ENCODE measurements at places on chromosomes 3 and 15. TPM values are rescaled to one million over a fixed set of nuclear protein-coding genes. Genes with fewer than 3 reads are reported as not detected.

TATDN2 gene
- 33.3 TPM for total RNA-seq

MAP6D1 gene
- 7.8 TPM for total RNA-seq

SERPINI1 gene
- 2.8 TPM for total RNA-seq

EDEM1 gene
- total RNA-seq = 18.5 TPM

RASGRP1 gene
- total RNA-seq = 0.31 TPM

SPESP1 gene
- not detected for total RNA-seq

EXD1 gene
- not detected for total RNA-seq

NEIL1 gene
- 3.2 TPM for total RNA-seq

KBTBD12 gene
- not detected for total RNA-seq

SYNPR gene
- total RNA-seq = not detected

SENP8 gene
- total RNA-seq = 1.1 TPM

TP63 gene
- 0.27 TPM for total RNA-seq

SACM1L gene
- 13.5 TPM for total RNA-seq

HACL1 gene
- total RNA-seq = 23.7 TPM

FBLN2 gene
- 3.1 TPM for total RNA-seq

NTRK3 gene
- total RNA-seq = 27.5 TPM

P2RY14 gene
- not detected for total RNA-seq

SAMMSON gene
- total RNA-seq = not detected

TGM4 gene
- 0.12 TPM for total RNA-seq

ABHD10 gene
- 19.0 TPM for total RNA-seq

TMEM158 gene
- 19.7 TPM for total RNA-seq

LRRIQ4 gene
- total RNA-seq = not detected

PPP1R2 gene
- total RNA-seq = 13.4 TPM

MORC1 gene
- total RNA-seq = not detected

ANKRD63 gene
- total RNA-seq = 0.67 TPM

ZNF35 gene
- total RNA-seq = 6.2 TPM

NUP210 gene
- 41.7 TPM for total RNA-seq

KIF7 gene
- 5.6 TPM for total RNA-seq

ISLR gene
- not detected for total RNA-seq

KAT2B gene
- 7.0 TPM for total RNA-seq

ECE2 gene
- total RNA-seq = not detected

TEX9 gene
- total RNA-seq = 5.0 TPM

MESD gene
- total RNA-seq = 41.0 TPM

HDGFL3 gene
- total RNA-seq = 99.0 TPM

TMOD2 gene
- 2.0 TPM for total RNA-seq

GABRG3 gene
- 0.66 TPM for total RNA-seq

EIF2B5 gene
- total RNA-seq = 29.3 TPM

GOLGA6L7 gene
- total RNA-seq = not detected

UROC1 gene
- total RNA-seq = not detected

SLC12A1 gene
- not detected for total RNA-seq

SLCO2A1 gene
- 0.08 TPM for total RNA-seq

PRICKLE2 gene
- 2.6 TPM for total RNA-seq

AMOTL2 gene
- 46.2 TPM for total RNA-seq

STRIT1 gene
- not detected for total RNA-seq

NME9 gene
- not detected for total RNA-seq

C3orf52 gene
- total RNA-seq = 12.5 TPM

THAP10 gene
- 5.8 TPM for total RNA-seq

CADPS gene
- total RNA-seq = not detected

Measured in A549 treated with ZK216348 at 1 μM for 4 hours (cell line).